NAMALWA (cell line): ENCODE measurements at places on chromosomes 6 and 20.

DNA sequence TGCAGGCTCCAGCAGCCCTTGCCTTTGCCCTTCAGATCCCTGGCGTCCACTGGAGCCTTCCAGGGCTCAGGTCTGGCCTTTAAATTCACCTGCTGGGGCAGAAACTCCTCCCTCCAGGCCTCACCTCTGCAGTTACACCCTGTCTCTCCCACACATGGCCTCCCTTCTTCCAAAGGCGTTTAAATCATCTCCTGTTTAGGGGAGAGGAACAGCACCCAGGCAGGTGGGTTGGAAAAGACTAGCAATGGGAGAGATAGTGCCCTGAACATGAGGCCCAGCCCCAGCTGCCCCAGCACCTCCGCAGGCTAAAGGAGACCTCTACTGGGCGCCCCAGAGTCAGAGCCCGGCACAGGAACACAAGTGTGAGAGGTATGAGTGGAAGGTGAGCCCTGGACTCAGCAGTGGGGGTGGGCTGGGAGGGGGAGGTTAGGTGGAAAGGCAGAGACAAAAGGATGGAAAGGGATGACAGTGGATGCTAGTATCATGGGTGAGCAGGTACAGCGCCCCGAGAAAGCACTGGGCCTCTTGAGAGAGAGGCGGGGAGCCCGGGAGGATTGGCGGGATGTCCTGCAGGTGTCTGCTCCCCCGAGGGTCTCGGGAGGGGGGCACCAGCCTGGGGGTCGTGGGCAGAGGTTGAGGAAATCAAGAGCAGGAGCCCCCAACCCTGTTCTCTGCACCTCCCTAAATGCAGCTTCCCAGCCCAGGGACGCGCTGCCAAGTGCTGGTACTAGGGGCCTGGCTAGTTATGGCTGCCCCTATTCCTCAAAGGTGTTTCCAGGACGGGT is at the start of gene CST9:
CST9 (minus strand) TSS at position 51 of the 785 bp plus-strand sequence. CDS start 53 bp downstream, outside the sequence.
- DNase-seq: no peak

DNA sequence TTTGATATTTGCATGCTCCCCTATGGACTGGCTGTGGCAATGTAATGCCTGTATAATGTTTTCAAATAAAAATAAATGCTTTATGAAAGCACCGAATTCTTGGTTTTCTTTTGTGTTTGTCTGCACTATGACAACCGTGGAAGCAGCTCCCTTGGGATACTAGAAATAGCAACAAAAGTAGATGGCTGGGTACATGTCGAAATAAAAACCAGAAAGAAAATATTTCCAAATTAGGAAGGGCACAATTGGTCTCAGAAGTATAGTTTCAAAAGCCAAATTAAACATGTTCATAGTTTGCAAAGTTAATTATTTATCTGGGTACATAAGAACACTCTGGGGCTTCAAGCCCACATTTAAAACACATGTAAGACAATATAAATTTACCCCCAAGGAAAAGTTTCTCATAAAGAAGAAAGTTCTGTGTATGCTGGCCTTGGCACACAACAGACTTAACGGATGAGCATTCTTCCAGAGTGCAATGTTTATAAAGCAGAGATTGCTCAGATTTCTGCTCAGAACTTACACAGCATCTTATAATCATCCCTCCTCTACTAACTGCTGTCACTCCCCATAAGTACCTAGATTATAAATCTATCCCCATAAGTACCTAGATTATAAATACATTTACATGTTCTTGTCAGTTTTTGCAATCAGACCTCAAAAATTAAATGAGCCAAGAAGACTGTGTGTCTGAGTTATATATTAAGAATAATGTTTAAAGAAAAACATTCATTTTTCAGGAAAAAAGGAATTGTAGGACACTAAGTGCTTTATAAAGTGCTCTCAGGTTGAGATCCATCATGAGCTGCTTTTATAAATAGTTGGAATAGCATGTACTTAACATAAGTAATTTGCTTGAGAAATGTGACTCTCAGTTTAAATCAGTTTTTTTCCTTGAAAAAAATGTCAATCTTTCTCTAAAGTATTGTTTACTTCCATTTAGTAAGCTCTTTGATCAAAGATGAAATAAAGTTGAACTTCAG is 230.2 kb upstream of the PLN start:
- DNase-seq: no peak

- DNase-seq: peak; percentile 96
Observed at GRCh38 chr6:42572523-42572922, 8.7 kb downstream of the UBR2 start.

DNA sequence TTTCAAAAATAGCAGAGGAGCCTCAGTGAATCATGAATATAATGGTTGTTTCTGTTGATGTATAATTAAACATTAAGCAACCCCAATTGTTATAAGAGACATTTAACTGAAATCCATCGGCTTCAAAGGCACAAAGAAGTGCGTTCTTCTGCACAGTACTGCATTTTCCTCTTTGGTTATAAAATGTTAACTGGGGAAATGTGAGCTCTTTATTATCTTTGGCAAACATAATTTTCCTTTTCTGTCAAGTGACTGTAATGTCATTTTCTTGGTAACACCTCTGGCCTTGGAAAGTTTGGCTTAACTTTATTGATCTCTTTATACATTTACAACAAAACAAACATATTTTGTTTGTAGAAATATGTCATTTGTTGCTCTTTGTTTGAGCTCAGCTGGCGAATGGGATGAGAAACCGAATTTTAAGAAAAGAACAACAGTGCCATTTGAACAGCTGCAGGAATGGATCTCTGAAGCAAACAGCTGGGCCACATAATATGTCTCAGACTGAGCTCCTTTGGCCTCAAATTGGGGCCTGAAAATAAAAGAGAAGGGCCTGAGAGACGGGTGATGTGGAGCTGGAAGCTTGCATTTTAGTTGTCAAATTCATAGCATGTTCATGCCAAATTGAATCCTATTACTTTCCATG is 427.0 kb upstream of the SPTLC3 start:
- DNase-seq: no peak

DNA sequence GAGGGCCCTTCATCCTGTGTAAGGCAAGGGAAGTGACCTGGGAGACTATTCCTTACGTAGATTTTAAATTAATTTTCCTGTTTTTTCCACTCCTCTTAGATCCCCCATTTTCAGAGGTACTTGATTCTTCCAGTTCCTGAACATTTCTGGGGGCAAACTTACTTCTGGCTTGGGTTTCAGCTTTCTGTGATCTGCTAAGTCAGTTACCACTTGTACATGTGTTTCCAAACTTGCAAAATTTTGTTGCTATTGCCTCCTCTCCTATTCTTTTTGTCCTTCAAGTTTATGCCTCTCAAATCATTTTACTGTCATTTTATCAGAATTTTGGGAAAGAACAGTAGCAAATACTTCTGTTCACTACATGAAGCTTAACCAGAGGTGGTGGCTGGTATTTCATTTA is 81.2 kb downstream of the QRSL1 start:
- DNase-seq: no peak

GRCh38 chr20:1964659-1965405 is 29.0 kb downstream of the PDYN start:
- no peak for DNase-seq

- DNase-seq: no peak
Observed at GRCh38 chr20:34980543-34981233, 25.0 kb downstream of the MYH7B start.

- DNase-seq: no peak
Observed at GRCh38 chr6:148313488-148313887, 29.1 kb upstream of the SASH1 start.

DNA sequence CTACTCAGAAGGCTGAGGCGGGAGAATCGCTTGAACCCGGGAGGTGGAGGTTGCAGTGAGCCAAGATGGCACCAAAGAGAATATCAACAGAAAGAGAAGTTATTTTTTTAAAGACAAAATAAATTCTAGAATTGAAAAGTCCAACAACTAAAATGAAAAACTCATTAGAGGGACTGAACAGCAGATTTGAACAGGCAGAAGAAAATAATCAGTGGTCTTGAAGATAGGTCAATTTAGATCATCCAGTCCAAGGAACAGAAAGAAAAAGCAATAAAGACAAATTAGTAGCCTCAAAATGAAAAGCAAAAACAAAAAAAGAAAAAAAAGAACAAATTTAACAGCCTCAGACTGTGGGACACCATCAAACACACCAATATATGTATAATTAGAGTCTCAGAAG is 6.0 kb downstream of the UQCC1 start:
- DNase-seq: no peak
